ENCODE measurements at places on chromosomes 7 and 10. TPM values are rescaled to one million over a fixed set of nuclear protein-coding genes. Genes with fewer than 3 reads are reported as not detected.
A peak's percentile ranks its signal among the peaks of the same experiment; 100 is the strongest.

The MBL2 gene
- 0.21 TPM for polyA plus RNA-seq

The MUC12 gene
- 9.2 TPM for polyA plus RNA-seq

The ZCWPW1 gene
- polyA plus RNA-seq = 3.3 TPM

The ZNF736 gene
- not detected for polyA plus RNA-seq

The FAM180A gene
- polyA plus RNA-seq = not detected

The KCND2 gene
- polyA plus RNA-seq = 0.88 TPM

The VAX1 gene
- not detected for polyA plus RNA-seq

The VSIR gene
- polyA plus RNA-seq = 45.5 TPM

The RAMP3 gene
- not detected for polyA plus RNA-seq

The EIF3B gene
- 139 TPM for polyA plus RNA-seq

The NFE2L3 gene
- polyA plus RNA-seq = 4.7 TPM

The GSDME gene
- polyA plus RNA-seq = 48.6 TPM

The GJD4 gene
- not detected for polyA plus RNA-seq

The FGFR2 gene
- 41.3 TPM for polyA plus RNA-seq

The DRGX gene
- polyA plus RNA-seq = not detected

The SUV39H2 gene
- 8.6 TPM for polyA plus RNA-seq

The PIP gene
- polyA plus RNA-seq = not detected

The ANKRD2 gene
- not detected for polyA plus RNA-seq

The HABP2 gene
- polyA plus RNA-seq = 48.3 TPM

The CCL26 gene
- polyA plus RNA-seq = 8.7 TPM

The TES gene
- 75.2 TPM for polyA plus RNA-seq

GRCh38 chr7:83153419-83153818 lies 9.3 kb downstream of the PCLO start:
- DNase-seq = no peak

DNA sequence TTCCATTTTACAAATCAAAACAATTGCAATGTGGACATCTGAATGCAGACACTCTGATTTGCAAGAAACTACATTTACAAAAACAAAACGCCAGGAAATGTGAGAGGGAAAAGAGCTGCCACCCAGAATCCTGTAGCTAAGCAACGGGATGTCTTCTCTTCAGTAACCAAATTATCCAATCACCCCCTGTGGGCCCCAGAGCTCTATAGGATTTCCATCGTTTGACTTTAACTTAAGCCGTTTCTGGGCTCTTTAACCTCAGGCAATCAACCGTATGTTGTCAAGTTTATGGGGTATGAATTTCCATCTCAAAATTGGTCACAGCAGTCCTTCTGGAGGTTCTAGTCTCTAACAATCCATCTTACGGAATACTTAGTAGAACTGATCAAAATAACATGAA lies 240.5 kb downstream of the ETV1 start:
- DNase-seq = no peak

- no peak for DNase-seq
These were observed 26.3 kb upstream of the CACNB2 start for GRCh38 chr10:18113881-18114280.

DNA sequence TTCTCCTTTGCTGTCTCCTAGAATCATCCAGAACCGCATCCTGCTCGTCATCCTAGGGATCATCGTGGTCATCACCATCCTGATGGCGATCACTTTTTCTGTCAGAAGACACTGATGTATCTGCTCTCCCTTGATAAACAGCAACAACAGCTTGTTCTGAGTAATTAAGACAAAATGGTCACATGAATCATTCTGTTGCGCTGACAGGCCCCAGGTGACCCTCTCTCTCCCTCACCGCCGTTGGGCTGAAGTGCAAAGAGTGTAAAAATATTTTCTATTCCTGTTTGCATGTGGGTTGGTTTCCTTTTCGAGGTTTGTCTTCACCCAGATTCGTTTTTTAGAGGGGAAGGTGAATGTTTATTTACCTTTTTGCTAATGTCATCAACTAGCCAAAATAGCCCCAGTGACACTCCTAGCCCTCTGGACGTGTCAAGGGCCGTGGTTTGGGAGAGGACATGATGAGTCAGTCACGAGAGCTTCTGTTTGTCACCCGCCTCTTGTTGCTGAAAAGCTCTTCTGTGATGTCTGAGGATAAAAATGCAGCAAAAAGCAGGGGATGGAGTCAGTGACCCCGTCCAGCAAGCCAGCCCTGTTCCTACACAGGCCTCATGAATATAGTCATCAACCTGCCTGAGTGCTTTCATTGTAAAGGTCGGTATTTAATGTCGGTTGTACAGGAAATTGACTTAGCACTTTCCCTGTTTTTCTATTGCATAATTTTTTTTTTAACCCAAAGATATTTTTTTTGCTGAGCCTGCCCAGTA lies 134.6 kb upstream of the TCF7L2 start:
- DNase-seq = peak; percentile 23

GRCh38 chr10:13328126-13328525 lies 20.0 kb downstream of the SEPHS1 start:
- no peak for DNase-seq

GRCh38 chr7:108328174-108328651 lies 128.0 kb downstream of the NRCAM start:
- DNase-seq = no peak

DNA sequence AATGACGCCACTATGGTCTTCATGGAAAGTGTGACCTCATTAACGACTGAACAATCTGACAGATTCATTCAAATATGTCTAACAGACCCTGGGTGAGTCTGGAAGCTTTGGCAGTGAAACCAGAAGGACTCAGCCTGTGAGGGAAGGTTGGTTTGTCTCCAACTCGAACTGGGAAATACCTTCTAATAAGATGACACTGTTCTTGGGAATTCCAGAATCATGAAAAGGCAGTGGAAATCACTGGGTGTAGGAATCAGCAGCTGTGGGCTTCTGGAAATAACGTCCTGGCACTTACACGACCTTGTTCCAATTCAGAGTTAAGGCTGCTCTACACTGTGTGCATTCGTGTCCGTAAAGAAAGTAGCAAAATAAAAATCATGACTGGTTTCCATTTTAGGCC lies 75.1 kb downstream of the DGKI start:
- no peak for DNase-seq

DNA sequence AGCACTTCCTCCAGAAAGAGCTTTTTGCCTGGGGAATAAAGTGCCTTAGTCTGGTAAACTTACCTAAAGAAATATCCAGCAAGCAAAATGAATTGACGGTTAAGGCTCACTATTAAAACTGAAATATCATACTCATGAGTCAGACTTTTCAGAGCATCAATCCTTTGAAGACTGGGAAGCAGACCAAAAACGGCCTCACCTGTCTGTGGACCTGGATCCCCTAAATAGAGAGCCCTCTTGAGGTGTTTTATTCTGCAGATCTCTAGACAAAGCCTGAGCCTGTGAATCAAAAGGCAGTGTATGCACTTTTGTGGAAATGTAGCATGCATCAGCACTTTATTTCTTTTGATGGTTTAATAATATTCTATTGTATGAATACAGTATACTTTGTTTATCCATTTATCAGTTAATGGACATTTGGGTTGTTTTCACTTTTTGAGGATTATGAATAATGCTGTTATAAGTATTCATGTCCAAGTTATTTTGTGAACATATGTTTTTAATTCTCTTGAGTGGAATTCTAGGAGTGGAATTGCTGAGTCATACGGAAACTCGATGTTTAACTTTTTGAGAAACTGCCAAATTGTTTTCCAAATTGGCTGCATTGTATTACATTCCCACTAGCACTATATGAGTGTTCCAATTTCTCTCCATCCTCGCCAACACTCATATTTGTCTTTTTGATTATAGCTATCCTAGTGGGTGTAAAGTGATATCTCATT lies 449.0 kb upstream of the IGFBP3 start:
- peak; percentile 22 for DNase-seq

GRCh38 chr7:15603124-15603523 lies 41.3 kb upstream of the AGMO start:
- DNase-seq = no peak

GRCh38 chr7:67882843-67883242 lies 886.2 kb downstream of the TYW1 start:
- no peak for DNase-seq

DNA sequence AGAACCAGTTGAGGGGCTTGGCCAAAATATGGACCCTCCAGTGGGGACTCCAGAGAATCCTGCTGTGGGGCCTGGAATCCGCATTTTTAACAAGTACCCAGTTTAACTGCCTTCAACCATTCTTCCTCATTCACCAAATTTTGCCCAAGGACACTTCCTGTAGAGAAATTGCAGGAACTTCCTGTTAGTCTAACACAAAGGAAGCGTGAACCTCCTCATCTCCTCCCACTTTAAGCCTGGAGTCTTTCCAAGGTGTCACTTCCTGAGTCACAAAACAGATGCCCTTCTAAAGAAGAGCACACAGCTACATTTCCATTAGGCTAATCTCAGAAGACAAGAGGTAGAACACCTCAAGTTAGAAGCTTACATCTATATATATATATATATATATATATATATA lies 188.4 kb downstream of the PPP1R17 start:
- DNase-seq = no peak

DNA sequence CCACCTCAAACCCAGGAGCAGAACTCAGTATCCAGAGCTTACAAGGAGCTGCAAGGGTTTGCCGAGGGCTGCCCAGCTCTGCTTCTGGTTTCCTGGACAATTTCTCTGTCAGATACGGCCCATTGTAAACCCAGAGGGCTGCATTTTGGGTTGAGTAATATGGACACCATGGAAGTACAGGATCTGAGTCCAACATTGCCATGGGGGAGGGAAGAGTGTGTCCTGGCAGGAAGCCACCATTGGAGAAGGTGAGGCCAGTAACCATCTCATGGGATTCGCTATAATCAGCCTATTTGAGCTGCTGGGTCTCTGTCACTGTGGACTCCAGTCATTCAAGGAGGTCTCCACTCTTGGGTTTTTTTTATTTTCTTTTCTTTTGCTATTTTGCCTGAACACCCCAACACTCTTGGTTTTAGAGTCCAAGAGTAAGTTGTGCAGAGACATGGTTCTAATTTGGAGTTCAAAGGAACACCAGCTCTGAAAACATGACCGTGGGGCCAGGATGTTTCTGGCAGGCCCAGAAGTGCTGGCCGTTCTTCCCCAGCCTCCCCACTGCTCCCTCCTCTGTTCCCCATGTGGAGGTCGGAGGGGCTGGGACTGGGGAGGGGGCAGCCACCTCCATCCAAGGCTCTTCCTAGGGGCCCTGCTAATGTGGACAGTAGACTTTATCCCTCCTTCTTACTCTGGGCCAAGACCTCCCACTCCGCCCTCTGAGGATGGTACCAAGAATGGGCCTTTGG lies 46.2 kb downstream of the CHST3 start:
- no peak for DNase-seq

DNA sequence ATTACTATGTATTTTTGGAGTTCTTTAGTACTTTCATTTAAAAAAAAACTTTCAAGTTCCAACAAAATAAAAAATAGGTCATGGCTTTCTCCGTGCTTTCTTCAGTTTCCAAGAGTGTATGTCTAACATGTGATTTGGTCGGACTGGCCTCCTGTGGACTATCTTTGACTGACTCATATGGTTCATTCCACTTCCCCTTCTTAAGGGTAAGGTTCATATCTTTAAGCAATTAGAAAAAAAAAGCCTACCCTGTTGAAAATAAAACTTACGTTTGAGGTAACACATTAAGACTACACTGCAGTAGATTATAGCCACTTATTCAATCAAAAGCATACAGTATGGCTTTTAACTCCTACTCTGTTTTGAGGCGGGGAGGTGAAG lies 112.8 kb upstream of the AHR start:
- peak; percentile 28 for DNase-seq

GRCh38 chr7:50335795-50336754 lies 31.6 kb downstream of the IKZF1 start:
- no peak for DNase-seq

GRCh38 chr7:37531225-37531624 lies 82.6 kb upstream of the ELMO1 start:
- no peak for DNase-seq

- no peak for DNase-seq
These were observed 54.5 kb upstream of the CD36 start for GRCh38 chr7:80583901-80584300.

DNA sequence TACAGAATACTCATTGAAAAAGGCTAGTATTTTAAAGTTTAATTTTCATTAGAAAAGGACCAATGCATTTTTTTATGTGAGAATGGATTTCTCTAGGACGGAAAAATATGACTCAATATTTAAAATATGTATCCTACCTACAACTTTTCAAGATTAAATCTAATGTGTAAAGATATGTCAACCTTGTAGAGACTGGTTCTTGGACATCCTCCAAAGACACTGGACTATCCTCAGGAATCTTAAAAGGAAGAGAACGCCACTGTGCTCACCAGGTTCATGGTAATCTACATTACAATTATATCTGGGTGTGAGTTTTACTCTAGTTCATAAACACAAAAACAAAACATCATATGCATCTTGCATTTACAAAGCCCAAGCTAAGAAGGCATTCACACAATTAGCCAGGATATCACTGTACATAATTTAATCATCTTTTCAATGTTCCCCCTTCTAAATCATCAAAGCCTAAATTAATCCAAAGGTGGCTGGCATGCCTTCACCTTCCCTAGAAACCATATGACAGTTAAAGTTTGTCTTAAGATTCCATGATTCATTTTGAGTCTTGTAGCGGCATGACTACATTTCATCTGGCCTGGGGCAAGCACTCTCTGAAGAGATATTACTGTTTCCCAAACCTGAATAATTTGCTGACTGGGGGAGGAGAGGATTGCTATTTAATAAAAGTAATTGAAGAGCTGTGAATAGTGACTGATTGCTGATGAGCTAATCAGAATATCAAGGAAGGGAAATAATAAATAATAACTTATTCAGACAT lies 12.0 kb downstream of the SGCE start:
- no peak for DNase-seq

DNA sequence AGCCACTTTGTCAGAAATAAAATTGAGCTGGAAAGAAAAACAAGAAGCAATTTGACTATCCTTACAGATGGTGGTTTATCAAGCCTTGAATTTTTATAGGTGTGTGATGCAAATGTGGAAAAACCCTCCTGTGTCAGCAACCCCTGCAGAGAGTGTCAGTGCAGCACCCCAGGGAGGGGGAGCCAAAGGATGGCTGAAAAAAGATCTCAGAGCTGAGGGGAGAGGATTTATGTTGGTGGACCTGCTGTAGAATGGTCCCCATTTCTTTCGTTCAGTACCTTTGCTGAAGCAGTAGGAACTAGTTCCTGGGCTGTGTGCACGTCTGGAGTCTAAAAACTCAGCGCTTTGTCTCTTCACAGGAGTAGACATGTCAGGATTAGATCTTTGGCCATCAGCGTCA lies 239.0 kb downstream of the PHTF2 start:
- no peak for DNase-seq

DNA sequence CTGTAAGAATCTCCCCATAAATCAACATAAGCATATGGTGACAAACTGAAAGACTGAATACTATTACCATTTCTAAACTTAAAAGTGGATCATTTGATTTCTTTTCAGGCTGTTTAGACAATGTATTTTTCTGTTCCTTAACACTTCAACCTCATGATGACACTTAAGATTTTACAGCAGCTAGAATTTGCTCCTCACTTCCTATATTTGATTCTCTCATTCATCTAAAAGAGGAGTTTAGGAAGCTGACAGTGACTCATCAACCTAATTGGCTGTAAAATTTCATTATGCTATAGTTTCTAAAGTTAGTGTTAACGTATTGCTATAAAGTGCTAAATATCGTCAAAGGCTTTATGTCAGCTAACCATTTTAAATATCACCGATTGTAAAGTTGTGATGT lies 478.7 kb downstream of the GRM8 start:
- DNase-seq = no peak

Data from hepatocyte (in vitro differentiated cells).